Fibroblast of villous mesenchyme (primary cell): ENCODE measurements at places on chromosomes 2 and 18.

- peak; percentile 9 for DNase-seq
Observed at GRCh38 chr2:10918661-10919409, 7.1 kb downstream of the KCNF1 start.

DNA sequence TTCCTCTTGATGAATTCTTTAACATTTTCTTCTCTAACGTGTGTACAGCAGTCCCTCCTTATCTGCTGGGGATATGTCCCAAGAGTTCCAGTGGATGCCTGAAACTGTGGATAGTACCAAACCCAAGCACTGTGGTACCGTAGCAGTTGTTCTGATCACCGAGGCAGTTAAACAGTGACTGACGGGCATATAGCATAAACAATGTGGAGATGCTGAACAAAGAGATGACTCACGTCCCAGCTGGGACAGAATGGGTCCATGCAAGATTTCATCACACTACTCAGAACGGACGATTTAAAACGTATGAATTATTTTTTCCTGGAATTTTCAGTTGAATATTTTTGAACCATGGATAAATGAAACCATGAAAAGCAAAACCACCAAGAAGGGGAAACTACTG lies 54.5 kb upstream of the SPAG16 start:
- DNase-seq, result no peak

GRCh38 chr2:36965206-36965605 lies 1.1 kb downstream of the STRN start:
- peak; percentile 54 for DNase-seq

DNA sequence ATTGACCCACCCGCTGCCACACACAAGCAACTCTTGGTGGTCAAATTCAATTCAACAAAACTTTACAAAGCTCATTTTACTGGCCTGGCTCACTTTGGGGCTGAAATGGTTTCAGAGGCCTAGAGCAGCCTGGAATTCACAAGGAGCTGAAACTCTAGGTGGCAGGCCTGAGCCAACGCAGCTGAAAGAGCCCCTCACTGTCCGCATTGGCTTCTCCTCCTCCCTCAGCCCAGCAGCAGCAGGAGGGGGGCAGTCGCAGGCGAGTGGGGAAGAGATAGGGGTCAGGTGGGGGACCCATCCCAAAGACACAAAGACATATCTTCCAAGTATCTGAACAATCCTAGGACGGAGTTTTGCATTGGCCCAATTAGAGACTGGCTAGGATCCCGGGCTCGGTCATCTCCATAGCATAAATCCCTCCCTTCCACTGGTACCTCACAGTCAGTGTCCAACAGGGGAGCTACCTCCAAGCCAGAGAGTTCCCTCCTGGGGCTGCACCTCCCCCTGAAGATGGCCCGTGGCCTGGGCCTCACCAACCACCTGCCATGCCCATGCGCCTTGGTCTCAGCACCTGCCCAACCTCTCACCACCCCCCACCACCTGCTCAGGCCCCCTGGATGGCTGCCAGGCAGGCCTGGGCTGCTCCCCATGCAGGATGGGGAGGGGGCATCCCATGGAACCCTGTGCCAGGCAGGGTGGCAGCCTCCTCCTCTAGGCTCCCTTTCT lies 113.4 kb downstream of the ZBTB7C start:
- no peak for DNase-seq

DNA sequence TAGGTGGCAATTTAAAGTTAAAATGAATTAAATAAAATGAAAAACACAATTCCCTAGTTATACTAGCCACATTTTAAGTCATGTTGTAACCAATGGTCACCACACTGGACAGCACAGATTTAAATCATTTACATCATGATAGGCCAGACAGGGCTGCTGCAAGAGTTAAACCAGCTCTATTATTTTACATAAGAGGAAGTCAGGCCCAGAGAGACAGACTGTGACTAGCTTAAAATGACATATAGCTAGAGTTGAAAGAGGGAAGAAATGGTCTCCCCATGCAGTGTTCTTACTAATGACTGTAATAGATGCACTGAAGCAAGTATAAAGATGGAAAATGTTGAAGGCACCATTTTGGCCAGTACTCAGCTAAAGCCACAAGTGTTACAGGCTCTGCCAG lies 69.6 kb downstream of the SLC66A3 start:
- DNase-seq, result no peak

DNA sequence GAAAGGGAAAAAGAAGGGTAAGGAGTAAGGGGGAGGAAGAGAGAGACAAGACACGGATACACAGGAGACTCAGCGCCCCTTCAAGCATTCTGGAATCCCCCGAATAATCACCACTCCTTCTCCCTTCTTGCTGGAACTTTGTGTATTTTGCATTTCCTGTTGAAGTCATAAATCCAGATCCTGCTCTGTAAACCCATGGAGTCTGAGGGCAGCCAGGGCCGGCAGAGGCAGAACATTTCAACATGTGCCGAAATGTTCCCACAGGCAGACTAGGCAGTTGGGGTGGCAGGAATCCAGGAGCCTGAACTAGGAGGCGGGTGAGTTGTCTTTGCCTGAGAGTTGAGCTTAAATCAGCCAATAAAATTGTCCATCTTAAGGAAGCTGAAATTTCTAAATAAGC lies 193.1 kb downstream of the SH3RF3 start:
- peak; percentile 100 for DNase-seq
